ENCODE measurements at places on chromosomes 4 and X.

- DNase-seq = no peak
Observed at GRCh38 chr4:106450249-106450648, 81.7 kb upstream of the GIMD1 start.

- peak; percentile 92 for DNase-seq
Observed at GRCh38 chr4:118834960-118835569, 861 bp downstream of the SEC24D start.

DNA sequence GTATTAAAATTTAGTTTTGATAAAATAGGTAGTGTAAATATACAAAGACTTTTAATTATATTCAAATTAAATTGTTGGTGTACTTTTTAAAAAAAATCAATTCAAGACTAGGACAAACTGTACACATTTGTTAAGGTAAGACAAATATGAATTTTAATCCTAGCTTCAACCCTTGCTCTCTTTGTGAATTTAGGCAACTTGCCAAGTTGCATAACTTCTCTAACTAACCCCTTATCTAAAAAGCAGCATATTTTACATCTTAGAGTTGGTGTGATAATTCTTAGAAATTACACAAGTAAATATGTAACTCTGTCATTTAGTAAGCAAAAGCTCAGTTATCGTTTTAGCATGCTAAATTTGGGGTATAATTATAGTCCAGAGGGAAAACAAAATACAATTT is 78.1 kb upstream of the FSTL5 start:
- no peak for DNase-seq

DNA sequence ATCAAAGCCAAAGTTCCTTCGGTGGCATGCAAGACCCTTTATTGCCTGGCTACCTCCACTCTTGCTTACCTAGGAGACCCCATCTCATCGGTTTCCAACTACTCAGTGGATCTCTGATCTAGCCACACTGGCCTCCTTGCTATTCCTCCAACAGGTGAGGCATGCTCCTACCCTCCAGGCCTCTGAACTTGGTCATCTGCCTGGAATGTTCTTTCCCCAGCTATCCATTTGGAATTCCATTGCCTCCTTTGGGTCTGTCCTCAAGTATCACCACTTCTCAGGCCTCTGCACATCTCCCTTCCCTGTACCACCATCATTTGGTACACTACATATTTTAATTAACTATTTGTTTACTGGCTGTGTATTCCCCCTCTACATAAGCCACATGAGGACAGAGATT is 11.2 kb downstream of the LGI2 start:
- DNase-seq = no peak

DNA sequence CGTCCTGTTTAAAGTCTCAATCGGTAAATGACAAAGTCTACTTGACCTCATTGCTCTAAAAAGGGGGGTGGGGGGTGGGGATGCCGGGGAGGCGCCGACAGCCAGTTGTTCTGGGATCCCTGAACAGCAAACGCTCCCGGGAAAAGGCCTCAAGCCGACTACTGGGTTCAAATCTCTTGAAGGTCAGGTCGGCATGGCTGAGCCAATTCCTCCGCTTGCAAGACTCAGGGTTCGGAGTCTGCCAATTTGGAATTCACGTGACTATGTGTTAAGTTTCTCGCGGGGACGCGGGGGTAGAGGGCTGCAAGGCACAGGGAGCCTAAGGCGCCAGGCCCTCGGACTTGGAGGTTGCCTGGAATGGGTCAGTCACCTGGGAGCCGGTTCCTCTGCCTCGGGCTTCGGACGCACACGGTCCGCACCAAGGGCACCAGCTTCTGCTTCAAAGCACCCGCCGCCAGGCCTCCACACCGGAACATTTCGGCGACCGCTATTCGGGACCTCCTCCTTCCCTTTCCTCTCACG is 399 bp downstream of the AIFM1 start:
- DNase-seq = no peak

- DNase-seq = peak; percentile 84
Observed at GRCh38 chr4:24805067-24805466, 9.7 kb downstream of the SOD3 start.

DNA sequence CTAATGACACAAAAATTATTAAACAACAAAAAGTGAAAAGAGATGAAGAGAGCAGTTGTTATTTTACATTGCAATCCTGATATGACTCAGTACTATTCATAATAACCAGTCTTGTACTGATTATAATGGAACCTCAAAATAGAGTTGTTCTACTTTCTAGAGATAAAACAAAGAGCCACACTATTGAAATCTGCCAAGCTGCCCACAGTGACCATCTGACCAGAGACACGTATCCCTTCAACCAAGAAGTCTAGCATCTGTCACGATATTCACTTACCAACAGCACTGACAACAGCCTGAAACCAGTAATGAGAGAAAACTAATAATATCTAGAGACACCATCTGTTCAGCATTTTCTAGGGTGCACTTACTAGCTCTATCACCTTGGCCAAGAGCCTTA is 466.7 kb downstream of the NKX6-1 start:
- DNase-seq = no peak

- no peak for DNase-seq
Observed at GRCh38 chrX:17689971-17690409, 47.3 kb upstream of the SCML1 start.

DNA sequence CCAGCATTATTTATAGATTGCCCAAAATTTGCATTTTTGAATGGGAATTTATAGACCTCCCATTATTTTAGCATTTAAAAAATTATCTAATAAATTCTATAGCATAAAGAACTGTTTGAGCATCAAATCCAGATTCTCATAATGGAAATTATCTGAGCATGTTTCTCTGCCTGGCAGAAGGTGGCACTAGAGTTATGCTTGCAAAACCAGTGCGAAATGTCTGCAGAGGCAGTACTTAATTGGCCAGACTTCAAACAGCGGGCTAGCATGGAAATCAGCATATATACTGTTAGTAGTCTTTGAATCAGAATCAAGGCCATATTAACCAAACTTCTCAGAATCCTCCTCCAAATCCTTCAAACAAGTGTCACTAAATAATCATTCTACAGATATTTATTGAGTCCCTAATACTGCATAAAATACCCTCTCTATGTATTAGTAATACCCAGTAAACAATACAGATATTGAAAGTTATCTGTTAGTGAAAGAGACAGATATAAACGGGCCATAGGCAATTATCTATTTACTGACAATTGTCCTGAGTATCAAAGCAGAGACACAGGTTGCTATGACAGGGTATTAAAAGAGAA is 78.7 kb upstream of the DCLK2 start:
- no peak for DNase-seq

- no peak for DNase-seq
Observed at GRCh38 chrX:44223150-44223549, 120.3 kb downstream of the EFHC2 start.

- DNase-seq = no peak
Observed at GRCh38 chr4:86718152-86718551, 124.0 kb downstream of the PTPN13 start.

- DNase-seq = no peak
Observed at GRCh38 chrX:129755779-129756650, 17.2 kb downstream of the XPNPEP2 start.

GRCh38 chr4:109049926-109050325 is 252.5 kb downstream of the COL25A1 start:
- no peak for DNase-seq

DNA sequence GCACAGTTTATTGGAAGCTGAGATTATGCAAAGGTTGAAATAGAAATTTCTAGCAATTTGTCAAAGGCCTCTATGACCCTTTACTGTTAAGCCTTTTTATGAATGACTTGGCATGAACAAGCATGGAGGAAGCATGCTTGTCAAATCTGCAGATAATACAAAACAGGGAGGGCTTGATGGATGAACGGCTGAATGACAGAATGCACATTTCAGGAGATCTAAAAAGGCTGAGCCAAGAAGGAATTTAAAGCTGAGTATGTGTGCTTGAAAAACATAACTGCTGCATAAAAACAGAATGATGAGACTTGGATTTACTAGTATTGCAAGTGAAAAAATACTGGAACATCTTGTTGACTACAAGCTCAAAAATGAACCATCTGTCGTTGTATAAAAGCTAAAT is 29.0 kb upstream of the UBE2K start:
- no peak for DNase-seq
